ENCODE measurements at places on chromosomes 5 and 9.

DNA sequence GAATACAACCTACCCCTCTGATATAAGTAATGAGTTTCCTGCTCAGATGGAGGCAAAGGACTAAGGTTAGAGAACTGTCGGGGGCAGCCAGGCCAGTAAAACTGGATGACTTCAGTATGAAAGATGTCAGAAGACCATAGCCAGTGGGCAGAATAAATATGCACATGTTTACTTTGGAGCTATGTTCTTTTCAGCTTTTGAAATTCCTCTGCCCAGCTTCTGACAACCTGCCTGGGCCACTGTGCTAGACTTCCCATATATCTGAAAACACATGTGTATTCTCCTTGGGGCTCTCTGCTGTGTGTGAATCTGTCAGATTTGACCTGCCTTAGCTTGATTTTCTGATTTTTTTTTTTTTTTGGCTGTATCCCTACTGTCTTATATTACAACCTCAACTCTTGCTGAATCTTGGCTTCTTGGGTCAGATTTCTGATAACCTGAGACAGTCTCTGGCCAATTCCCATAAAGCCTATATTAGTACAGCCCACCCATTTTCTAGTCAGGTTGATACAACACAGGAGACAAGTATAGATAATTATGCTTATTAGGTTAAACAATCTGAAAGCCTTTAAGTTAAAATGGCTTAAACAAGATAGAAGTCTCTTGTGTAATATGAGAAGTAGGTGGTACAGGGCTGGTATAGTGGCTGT lies 76.6 kb upstream of the PRLR start:
- DNase-seq = no peak

- peak; percentile 70 for DNase-seq
Observed at GRCh38 chr5:157271740-157272271, 5.9 kb downstream of the CYFIP2 start.

- no peak for DNase-seq
Observed at GRCh38 chr5:170161069-170161468, 55.4 kb downstream of the FOXI1 start.

DNA sequence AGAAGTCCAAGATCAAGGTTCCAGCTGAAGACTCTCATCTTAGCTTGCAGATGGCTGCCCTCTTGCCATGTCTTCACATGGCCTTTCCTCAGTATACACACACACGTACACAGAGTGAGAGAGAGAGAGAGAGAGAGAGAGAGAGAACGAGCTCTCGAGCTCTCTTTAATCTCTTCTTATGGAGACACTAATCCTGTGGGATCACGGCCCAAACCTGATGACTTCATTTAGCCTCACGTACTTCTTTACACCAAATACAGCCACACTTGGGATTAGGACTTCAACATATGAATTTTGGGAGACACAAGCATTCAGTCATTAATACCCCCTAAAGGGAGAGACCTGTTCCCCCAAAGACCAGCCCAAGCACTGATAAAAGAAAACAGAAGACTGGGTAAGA lies 42.8 kb downstream of the SIL1 start:
- DNase-seq = no peak

GRCh38 chr9:35749515-35750255 lies 598 bp downstream of the RGP1 start:
- no peak for DNase-seq

DNA sequence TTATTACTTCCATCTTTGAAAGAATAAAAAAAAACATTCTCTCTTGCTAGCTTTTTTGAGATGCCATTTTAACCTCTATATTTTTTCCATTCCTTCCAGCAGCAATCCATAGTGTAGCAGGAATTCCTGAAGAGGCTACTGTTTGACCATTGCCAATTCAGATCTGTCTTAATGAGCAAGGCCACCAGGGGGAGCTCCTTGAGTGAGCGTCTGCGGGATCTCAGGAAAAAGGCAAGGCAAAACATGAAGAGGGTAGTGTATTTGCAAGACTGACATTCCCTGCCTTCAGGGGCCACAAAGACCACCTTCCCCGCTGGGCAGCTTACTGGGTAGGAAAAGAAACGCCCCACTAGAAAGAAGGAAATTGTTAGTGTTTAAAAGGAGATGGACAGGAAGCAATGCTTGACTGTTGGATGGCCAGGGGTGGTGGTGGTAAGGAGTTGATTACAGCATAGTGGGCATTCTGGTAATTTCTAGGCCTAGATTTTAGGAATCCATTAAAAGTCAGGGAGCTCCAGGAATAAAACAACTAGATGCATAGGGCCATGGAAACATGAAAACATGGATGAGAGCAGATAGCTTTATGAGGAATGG lies 206.6 kb upstream of the HAPLN1 start:
- no peak for DNase-seq

- DNase-seq = no peak
Observed at GRCh38 chr9:115880221-115880885, 273.2 kb upstream of the PAPPA start.

- DNase-seq = no peak
Observed at GRCh38 chr5:542319-543311, 18.4 kb upstream of the SLC9A3 start.

All from stimulated activated CD8-positive, alpha-beta memory T cell treated with anti-CD3 and anti-CD28 coated beads, Interleukin-4, amount 100 ng/mL, for 4 hours (primary cell).